ENCODE measurements at places on chromosomes 5 and 9.

DNA sequence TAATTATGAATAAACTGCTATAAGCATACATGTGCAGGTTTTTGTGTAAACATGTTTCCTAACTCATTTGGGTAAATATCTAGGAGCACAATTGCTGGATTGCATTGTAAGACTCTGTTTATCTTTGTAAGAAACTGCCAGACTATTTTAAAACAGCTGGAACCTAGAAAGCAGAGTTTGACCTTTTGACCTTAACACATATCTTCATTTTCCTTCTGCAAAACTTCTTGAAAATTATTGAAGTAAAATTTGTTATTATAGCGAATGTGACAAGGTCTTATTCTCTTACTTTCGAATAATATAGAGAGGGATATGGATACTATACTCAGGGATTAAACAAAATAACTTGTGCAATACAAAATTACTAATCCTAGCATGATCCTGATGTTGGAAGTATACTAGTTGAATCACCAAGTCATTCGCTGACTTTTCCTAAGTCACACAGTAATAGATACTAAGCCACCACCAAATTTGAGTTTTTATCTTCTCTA, 3.2 kb upstream of the ANXA1 start:
- DNase-seq = no peak

DNA sequence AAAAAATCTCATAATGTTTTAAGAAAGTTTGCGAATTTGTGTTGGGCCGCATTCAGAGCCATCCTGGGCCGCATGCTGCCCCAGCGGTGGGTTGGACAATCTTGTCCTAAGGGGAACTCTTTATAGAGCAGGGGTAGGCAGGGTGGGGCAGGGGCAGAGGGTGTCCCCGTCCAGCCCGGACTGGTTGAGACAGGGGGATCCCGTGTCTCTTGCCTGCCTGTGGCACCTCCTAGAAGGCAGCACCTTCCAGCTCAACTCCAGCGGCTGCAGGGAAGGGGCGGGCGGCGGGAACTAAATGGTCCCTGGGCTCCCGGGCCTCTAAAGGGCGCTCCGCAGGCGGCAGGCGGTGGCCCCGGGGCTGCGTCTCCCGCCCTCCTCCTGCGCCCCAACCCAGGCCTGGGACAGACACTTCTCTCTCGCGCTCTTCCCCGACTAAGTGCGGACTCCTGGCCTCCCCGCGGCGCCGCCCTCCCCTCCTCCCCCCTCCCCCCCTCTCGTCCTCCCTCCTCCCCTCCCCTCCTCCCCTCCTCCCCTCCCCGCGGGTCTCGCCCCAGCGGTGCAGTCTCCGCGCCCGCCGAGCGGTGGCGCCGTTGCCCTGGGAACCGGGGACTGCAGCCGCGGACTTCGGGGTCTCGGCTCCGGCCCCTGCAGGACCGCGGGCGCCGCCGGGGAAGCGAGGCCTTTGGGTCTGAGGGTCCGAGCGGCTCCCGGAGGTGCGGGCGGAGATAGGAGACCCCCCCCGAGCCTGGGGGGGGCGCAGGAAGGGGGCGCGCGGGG, 132.6 kb downstream of the MRPL36 start:
- no peak for DNase-seq

DNA sequence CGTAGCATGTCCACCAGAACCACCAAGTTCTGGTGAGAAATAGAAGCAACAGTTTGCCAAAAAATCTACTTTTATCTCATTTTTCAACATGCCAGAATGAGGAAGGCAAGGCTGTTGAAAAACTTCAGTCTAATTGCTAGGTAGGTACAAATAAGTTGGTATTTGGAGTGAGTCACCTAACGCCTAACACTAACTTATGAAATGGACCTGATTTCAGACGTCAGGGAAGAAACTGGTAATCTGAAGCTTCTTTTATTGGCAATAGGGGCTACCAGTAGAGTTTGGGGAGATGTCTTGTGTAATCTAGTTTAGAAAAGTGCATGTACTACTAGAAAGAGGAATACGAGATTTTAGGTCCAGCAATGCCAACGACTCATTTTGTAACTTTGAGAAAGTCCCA, 4.4 kb upstream of the PDE6A start:
- DNase-seq = no peak

DNA sequence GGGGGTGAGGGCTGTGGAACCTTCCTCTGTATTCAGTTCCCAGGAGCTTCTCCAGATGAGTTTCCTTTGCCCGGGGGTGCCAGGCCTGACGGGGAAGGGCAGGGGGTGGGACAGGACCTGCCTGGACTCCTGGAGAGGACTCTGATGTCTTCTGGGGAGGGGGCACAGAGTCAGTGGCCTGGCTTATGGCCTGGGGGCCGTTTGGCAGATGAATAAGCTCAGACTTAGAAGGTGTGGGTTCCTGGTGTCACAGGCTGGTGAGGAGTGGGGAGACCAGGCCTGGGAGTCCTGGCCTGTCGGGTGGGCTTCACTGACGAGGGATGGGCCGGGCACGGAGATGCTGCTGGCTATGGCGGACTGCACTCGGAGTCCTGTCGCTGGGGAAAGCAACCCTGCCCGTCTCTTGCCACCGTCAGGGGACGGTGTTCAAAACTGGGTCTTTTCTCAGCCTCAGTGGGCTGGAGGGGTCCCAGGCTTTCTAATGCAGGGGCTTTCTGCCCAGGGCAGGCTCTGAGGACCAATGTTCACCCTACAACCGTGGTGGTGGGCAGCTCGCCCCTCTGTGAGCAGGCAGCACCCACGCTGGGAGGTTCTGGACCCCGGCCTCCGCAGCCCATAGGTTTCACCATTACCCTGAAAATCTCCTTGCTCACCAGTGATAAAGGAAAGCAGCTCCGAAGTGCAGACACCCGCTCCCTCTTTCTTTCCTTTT, 16.2 kb downstream of the COL5A1 start:
- DNase-seq = no peak
